ENCODE measurements at places on chromosomes 16 and 17.

DNA sequence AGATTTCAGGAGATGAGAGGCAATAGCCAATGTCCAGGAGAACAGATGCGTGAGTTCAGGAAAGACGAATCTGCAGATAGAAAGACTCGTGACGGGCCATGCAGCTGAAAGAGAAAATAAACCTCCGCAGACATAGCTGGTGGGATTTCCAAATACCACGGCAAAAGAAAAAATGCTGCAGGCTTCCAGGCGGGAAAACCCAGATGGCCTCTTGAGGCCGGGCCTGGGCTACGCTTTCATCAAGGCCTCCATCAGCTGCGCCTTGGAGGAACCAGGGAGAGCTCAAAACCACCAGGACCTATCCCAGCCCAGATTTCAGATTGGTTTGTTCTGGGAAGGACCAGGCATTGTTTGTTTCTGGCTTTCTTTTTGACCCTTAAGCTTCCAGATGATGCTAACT is 16.7 kb downstream of the CCDC40 start:
- no peak for DNase-seq

GRCh38 chr16:2371421-2371820 is 30.9 kb upstream of the ABCA3 start:
- DNase-seq, result no peak

DNA sequence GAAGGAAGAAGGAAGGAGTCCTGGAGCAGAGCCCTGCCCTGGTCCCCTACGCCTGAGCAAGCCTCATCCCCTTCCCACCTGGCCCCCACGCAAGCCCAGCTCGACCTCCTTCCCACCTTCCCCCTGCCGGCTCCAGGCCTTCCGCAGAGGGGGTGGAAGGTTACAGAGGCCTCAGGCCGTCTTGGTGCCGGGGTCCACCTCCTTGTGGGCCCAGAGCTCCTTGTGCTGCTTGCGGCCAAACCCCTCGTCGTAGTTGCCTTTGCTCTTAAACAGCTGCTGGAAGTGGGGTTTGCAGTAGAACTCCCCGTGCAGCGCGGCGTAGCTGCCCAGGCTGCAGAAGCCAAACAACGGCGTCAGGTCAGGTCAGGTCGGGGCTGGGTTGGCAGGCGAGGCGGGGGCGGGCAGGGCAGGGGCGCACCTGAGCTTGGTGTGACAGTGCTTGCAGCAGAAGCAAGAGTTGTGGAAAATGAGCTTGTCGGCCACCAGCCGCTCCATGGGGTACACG is 1.5 kb downstream of the LIMD2 start:
- no peak for DNase-seq

GRCh38 chr17:4980644-4981216 is 6.7 kb downstream of the CAMTA2 start:
- peak; percentile 39 for DNase-seq

DNA sequence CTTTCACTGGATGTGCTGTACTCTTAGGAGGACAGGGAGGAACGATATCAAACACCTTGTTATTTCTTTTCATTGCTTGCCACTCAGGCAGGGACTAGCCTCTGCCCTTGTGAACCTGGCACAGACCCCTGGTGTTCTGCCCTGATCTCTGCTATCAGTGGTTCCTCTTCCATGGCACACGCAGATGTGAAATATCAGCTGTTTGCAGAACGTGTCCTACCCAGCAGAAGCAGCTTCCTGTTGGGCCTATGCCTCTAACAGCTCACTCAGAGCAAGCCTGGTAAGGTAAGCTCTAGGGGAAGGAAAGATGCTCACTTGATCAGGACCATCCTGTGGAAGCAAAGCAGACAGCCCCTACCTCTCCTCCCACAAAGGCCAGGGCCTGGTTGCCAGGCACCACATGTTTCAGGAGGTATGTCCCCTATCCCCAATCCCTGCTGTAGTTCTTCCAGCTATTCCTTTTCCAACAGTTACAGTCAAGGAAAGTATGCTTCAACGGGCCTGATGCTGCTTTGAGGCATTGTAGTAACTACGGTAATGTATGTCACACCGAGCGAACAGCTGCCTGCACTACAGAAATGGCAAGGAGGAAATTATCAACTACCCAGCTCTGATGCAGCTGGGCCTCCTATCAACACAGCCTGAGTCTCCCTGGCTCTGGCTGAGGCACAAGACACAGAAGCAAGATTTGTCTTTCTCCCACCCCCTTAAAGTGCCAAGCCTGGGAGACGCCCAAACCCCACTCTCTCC is 41.3 kb upstream of the GFOD2 start:
- DNase-seq, result no peak

DNA sequence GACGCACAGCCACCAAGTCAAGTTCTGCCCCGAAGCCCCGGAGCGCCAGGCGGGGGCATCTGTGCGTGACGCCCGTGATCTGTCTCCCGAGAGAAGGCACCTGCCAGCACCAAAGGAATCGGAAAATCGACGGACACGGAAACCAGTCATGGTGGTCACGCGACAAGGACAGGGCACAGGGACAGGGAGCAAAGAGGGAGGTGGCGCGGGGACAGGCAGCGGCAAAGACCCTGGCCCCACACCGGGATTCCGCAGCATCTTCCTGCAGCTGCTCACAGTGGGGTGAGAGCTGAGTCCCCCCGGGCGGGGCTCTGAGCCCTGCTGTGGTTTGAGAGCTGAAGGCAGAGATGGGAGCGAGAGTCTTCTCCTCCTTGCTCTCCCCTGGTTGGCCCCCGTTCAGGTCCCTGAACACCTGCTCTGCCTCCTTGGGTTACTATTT is 56.4 kb downstream of the ABR start:
- no peak for DNase-seq

DNA sequence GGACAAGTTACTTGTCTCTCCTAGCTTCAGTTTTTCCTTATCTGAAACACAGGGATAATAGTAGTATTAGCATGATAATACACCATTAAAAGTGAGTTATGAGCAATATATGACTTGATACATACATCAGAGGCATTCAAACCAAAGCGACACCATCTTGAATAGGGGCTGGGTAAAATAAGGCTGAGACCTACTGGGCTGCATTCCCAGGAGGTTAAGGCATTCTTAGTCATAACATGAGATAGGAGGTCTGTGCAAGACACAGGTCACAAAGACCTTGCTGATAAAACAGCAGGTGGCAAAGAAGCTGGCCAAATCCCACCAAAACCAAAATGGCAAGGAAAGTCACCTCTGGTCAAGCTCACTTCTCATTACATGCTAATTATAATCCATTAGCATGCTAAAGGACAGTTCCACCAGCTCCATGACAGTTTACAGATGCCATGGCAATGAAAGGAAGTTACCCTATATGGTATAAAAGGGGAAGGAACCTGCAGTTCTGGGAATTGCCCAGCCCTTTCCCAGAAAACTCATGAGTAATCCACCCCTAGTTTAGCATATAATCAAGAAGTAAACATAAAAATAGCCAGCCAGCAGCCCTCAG is 37.2 kb upstream of the HS3ST3A1 start:
- no peak for DNase-seq

GRCh38 chr17:4477255-4477791 is 21.4 kb upstream of the SPNS2 start:
- no peak for DNase-seq

- DNase-seq, result no peak
Measured at GRCh38 chr17:62913991-62914570, 52.0 kb upstream of the TANC2 start.

- DNase-seq, result no peak
Measured at GRCh38 chr16:62701426-62701825, 665.2 kb upstream of the CDH8 start.

DNA sequence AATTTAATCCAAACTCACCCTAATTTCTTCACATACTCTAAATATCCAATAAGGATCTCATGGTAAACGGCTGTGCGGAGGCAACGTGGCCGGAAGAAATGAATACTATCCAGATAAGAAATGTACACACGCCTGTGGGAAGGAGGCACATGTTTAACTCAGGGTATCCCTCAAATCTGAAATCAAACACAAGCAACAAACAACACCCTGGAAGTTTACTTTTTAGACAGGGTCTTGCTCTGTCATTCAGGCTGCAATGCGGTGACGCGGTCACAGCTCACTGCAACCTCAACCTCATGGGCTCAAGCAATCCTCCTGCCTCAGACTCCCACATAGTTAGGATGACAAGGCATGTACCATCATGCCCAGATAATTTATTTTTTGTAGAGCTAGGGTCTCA is 21.2 kb upstream of the TRAP1 start:
- no peak for DNase-seq

DNA sequence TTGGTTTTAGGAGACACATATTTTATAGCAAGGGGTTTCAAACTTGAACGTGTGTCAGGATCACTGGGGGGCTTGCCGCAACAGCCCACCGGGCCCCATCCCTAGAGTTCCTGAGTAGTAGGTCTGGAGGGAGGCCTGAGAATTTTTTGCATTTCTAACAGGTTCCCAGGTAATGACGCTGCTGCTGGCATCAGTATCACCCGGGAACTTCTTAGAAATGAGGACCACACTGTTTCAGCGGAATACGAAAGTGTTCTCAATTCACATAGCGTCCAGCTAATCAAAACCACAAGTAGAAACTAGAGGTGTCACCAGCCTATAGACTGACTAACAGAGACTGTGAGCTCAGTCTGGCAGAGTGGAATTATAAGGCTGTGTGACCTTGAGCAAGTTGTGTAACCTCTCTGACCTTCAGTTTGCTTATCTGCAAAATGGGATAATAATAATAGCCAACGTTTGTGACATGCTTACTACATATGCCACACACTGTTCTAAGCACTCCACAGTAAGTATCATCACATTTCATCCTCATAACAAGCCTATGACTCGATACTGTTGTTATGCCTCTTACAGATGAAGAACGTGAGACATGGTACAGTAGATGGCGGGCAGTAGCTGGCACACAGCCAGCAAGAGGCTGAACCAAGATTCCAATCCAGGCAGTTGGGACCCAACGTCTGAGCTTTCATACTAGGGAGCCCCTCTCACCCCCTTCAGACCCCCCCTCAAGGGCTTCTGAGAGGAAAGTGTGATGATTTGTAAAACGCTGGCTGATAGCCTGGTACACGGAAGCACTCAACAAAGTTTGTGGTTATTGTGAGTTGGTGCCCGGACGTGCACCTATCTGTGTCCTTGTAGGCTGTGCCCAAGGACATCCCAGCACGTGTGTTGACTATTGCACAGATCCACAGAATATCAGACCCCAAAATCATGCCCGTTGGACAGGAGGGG is 4.6 kb upstream of the ICAM2 start:
- DNase-seq, result no peak

- DNase-seq, result no peak
Measured at GRCh38 chr16:49698931-49699840, 156.7 kb downstream of the ZNF423 start.

DNA sequence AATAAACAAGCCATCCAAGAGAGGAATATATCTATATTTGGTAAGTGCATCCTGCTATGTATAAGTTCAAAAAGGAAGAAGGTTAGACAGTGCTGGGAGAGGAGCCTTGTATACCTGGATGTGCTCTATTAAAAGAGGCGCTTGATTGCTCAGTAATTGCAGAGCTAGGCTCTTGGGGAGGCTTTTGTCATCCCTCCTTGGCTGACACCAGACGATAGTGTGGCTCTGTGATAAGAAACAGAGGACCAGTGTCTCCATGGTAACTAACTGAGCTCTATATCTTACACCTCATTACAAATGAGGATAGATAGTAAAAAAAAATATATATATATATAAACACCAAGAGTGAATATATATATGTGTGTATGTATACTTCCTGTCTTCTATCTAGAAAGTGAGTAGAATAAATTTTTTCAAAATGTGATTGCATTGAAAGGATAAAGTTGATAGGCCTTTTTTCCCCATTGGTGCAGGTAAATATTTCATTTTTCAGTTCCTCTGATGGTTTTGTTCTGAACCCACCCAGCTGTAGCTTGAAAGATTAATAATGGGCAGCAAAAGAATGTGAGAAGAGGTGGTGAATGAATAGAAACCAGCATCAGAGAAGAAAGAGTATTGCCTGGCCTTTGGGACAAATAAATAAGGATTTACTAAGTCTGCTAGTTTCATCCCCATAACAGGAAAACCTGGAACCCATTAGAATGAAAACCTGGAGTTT is 303.7 kb downstream of the ZFHX3 start:
- DNase-seq, result no peak

DNA sequence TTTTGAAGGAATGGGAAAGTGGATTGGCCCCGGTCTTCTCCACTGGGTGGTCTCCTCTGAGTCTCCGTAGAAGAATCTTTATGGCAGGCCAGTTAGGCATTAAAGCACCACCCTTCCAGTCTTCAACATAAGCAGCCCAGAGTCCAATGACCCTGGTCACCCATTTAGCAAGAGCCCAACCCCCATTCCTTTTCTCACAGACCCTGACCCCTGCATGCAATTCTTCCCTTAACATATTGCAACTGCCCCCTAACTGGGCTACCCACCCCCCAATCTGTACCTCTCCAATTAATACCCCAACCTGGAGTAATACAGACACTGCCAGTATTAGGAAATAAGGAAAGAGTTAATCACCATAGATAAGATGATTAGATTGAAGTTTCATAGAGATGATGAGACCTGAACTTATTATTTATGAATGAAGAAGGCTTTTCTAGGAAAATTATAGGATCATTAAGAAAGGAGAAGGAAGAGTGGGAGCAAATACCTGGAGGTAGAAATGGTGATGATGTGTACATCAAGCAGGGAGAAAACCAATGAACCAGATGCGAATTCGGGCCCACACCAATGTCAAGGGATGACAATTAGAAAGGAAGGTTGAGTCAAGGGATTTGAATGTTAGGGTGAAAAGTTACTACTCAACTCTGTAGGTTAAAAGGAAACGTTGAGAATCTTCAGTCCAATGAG is 2.4 kb downstream of the CCL2 start:
- DNase-seq, result peak; percentile 12

DNA sequence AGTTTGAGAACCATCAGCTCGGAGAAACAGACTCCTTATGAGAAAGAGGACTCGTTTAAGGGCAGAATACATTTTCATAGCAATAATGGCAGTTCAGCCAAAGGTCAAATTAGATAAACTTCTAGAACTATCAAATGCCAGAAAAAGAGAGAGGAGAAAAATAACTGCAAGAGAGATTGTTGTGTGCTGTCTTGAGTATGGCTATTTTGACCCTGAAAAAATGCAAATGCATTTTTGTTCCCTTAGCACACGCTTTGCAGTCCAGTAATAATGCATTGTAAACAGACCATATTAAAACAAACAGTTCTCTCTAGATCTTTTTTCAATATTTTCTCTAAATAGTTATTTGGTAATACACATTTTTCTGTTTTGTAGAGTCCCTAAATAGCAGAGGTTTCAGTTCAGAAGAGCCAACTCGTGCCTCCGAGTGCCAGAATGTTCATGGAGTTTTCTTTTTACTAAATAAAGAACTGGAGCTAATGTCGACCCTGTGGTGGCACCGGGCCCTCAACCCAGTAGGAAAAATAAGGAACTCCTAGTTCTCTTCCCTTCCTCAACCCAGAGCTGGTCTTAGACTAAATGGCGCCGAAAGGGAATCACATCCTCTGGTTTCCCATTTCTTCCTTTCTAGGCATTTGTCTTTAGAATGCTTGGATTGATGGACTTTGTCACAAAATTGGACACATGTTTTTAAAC is 298.0 kb downstream of the MAP2K4 start:
- no peak for DNase-seq

- no peak for DNase-seq
Measured at GRCh38 chr16:15538507-15538906, 104.1 kb downstream of the BMERB1 start.

DNA sequence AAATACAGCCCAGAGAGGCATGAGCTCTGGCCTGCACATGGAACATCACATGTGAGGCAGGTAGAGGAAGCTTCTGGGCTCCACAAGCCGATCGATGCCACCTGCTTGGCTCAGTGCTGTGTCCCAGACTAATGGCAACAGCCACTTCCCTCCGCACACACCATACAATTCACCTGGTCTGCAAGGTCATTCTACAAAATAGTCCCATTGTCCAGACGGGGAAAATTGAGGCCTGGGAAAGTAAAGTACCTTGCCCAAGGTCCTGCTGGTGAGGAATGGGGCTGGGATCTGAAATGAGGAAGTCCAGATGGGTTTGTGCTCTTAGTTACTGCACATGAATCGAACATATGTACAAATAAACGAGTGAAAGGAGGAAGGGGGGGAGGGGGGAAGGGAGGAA is 88.0 kb downstream of the LITAF start:
- DNase-seq, result no peak
